Endothelial cell of coronary artery (primary cell): ENCODE measurements at places on chromosomes 6 and 20. TPM values are rescaled to one million over a fixed set of nuclear protein-coding genes. Genes with fewer than 3 reads are reported as not detected.

The RBM38 gene
- 18.8 and 22.9 TPM in 2 replicates for total RNA-seq

The NEURL2 gene
- 2.0 and 2.2 TPM in 2 replicates for total RNA-seq

The CALHM5 gene
- total RNA-seq, result 8.4 and 8.5 TPM in 2 replicates

The ESF1 gene
- 15.6 and 16.8 TPM in 2 replicates for total RNA-seq

The C20orf204 gene
- 1.9 TPM in 2 replicates for total RNA-seq

The OXT gene
- total RNA-seq, result not detected in 2 replicates

The GJA1 gene
- 251 and 435 TPM in 2 replicates for total RNA-seq

The MDFI gene
- total RNA-seq, result 20.8 and 42.9 TPM in 2 replicates

The TEAD3 gene
- 0.27 and 1.6 TPM in 2 replicates for total RNA-seq

The IDH3B gene
- total RNA-seq, result 108 and 134 TPM in 2 replicates
